ENCODE measurements at places on chromosomes 3 and 15.

GRCh38 chr15:57364282-57365007 is 11.9 kb upstream of the CGNL1 start:
- DNase-seq = no peak

GRCh38 chr3:66220066-66220465 is 735 bp upstream of the SLC25A26 start:
- DNase-seq = no peak

GRCh38 chr15:80640531-80641121 is 54.5 kb upstream of the ABHD17C start:
- DNase-seq = no peak

DNA sequence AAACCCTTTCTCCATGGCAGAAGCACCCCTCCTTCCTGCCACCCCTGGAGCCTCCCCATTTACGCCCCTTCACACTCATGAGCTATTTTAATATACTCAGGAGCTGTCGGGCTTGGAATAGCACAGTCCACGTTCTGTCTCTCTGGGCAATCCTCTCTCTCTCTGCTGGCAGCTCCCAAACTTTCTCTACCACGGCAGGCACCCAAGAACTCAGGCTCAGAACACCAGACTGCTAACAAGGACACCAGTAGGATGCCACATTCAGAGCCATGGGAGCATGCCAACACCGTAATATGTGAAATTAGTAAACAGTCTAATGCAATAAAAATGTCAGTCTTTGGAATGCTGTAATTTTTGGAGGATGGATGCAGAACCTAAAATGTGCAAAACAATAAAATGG is 19.3 kb downstream of the TNFAIP8L3 start:
- DNase-seq = no peak

DNA sequence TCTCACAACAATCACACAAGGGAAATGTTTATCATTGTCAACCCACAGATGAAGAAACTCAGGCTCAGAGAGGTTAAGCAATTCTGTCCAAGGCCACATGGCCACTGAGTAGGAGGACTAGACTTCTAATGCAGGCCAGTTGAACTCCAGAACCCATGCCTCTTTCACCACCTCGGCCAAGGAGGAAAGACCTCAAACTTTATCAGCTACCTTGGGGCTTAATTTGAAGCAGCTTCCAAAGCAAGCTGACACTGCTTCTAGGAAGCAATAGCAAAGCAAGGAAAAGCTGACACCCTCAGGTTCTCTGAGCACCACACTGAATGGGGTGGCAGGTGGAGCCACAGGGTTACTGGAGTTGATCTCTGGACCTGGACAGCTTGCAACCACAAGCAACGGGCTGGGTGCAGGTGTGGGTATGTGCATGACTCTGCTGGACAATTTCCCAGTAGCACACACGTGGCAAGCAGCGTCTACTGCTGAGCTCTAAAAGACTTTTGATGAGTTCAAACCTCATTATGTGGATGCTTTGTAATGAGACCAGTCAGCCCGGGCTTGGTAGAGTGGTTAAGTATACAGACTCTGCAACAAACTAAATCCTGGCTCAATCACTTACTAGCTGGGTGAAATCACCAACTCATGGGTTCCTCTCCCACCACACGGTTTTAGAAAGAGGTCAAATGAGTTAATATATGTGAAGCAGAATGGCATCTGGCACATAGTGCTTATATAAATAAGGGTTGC is 23.1 kb downstream of the CCNL1 start:
- DNase-seq = peak; percentile 55

- DNase-seq = no peak
Measured at GRCh38 chr15:68677996-68678395, 99.2 kb downstream of the CORO2B start.

DNA sequence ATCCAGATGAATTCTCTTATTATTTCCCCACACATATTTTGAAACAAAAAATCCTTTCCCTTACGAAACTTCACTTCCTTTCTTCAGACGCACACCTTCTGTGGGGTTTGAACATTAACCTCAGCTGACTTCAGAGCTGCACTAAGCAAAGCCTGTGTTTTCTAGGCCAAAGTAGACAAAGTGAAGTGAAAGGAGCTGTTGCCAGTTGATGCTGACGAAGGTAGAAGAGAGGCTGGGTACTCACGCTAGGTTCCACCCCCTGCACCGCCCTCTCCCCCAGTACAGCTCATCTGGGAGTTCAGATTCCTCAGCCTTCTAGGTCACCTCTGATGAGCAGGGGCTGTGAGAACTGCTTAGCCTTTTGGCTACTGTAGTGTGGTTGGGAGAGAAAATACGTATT is 24.1 kb downstream of the DUT start:
- peak; percentile 66 for DNase-seq

DNA sequence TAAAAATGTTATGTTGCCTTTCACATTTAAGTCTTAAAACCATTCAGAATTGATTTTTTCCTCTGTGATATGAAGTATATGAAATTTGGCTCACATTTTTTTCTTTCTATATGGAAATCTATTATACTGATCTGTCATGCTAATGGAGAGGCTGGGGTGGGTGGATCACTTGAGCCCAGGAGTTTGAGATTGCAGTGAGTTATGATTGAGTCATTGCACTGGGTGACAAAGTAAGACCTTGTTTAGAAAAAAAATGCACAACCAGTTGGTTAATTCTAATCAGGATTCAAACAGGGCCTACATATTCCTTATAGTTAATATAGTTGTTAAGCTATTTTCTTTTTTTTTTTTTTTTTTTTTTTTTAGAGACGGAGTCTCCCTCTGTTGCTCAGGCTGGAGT is 230.5 kb downstream of the MFSD1 start:
- DNase-seq = no peak

DNA sequence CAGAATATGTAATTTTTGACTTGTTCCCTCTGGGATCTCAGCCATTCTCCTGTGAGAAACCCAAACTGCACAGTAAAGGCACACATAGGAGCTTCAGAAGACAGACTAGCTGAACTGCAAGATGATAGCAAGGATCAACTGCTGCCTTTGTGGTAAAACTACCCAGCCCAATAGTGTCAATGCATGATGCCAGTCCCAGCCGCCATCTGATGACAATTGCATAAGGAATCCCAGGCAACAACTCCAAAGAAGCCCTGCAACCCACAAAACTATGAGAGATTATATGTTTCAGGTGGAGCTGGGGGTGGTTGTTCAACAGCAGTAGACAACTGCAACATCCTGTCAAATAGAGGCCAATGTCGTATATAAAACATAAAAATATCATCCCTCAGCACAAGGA is 192.4 kb upstream of the ARPP21 start:
- DNase-seq = no peak

DNA sequence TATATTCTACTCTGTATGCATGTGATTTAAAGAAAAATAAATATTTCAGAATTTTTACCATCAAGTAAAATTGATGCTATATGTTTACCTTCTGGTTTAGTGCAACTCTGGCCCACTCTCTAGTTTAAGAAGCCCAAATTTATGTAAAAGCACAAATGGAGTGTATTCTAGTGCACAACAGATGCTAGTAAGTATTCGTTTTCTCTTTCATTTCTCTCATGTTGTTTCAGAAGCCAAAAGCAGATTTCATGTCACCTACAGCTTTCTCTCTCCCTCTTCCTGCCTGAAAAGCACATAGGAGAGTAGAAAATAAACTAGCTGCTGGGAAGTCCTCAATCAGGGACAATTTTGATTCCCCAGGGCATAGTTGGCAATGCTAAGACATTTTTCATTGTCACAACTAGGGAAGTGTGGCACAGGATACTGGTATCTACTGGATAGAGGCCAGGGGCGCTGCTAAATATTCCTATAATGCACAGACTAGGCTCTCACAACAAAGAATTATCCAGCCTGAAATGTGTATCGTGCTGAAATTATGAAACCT is 147.4 kb upstream of the ARHGEF26 start:
- DNase-seq = no peak

GRCh38 chr3:191005790-191006189 is 143.3 kb upstream of the GMNC start:
- no peak for DNase-seq

GRCh38 chr3:64552966-64553365 is 134.8 kb downstream of the ADAMTS9 start:
- DNase-seq = peak; percentile 36

DNA sequence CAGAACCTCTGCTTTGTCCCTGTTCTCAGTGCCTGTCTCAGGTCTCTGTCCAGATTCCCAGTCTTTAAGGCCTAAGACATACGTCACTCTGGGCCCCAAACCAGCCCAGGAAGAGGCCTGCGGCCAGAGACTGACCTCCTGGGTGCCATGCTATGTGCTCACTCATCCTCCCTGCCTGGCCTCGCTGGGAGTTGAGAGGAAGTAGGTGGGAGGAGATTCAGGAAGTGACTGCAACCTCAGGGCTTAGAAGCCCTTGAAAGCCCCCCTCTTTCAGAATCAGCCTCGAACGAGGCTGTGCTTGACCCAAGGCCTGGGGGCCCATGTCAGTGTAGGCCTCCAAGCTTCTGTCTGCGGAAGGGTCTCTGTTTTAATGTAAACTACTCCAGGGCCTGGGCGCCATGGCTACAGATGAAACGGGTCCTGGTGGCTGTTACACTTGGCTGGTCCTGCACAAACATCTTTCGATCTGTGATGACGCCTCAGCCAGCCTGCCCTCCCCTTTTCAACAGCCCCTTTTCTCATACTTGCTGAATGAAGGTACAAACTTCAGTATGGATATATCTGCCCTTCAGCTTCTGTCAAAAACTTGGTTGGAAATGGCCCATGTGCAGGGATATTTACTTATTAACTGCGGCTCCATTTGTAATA is 11.7 kb downstream of the RASGRF1 start:
- no peak for DNase-seq

GRCh38 chr3:110754212-110754916 is 317.3 kb upstream of the NECTIN3 start:
- DNase-seq = no peak

- no peak for DNase-seq
Measured at GRCh38 chr3:69881756-69882428, 117.6 kb upstream of the SAMMSON start.

GRCh38 chr3:84175449-84175848 is 783.3 kb upstream of the CADM2 start:
- DNase-seq = no peak

DNA sequence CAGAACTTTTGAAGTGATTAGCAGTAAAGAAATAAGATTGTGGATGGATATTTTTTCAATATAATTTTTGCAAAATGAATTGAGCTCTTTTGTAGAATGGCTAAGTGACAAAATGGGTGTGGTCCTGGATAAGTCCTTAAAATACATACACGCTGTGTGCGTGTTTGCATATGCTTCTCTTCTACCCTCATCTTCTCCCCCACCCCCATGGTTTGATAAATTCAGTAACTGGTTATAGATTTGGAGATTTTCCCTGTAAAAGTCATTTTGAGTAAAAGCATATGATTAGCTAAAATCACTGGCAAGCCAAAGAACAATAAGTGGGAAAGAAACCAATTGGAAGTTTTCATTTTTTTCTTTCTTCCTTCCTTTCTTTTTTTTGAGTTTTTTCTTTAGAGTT is 453.9 kb upstream of the MDFIC2 start:
- no peak for DNase-seq

DNA sequence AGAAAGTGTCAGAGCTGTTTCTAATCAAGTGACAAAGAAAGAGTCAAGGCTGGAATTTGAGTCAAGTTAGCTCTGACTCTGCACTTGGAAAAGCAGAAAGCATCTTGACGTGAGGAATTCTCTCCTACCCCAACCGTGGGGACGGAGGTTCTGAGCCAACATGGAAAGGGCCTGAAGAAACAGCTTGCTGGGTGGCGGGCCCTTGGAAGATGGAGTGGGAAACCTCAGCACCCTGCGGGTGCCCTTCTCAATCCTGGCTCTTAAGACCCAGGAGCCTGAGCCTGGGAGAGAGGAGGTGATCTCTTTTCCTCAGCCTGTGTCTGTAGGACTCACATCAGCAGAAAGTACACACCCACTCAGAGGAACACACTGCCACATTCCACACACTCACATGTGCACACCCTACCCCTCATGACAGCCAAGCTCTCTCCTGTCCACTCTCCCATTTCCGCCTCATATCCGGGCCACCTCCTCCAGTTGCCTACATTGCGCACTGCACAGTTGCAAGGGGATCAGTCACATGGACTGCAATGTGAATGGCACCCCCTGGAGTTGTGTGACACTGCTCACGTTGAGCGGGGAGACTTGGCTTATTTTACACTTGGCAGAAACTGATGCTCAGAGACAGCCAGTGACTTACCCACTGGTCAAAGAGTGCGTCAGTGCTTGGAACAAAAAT is 101.5 kb upstream of the SLC6A6 start:
- DNase-seq = peak; percentile 6

DNA sequence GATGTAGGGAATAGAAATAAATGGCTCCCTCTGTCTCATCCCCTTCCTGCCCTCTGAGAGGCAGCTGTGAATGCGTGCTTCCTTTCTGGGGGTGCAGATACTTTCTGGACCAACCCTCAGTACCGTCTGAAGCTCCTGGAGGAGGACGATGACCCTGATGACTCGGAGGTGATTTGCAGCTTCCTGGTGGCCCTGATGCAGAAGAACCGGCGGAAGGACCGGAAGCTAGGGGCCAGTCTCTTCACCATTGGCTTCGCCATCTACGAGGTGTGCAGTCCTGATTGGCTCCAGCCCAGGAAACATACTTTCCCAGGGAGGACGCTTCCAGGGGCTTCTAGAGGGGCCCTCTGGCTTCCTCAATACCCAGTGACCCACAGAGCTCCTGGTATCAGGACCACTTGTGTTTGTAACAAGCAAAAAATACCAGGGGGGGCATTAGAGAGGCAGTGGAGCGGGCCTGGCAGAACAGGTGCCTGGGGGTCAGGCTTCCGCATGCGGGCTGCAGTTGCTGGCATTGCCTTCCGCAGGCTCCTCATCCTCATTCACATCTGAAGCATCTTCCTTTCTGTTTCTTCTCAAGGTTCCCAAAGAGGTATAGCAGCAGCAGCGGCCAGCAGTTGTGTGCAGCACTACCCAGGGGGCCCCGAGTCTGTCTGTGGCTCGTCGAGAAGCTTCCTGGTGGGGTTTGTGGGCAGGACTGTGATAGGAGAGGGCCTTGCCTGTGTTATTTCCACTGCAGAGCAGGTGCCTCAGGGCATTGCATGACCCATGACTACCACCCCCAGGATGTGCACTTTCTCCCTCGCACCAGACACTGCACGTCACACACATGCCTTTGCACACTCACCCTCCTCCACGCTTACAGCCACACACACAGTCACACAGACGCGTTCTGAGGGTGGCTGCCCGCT is 42.5 kb downstream of the CAPN3 start:
- DNase-seq = no peak

DNA sequence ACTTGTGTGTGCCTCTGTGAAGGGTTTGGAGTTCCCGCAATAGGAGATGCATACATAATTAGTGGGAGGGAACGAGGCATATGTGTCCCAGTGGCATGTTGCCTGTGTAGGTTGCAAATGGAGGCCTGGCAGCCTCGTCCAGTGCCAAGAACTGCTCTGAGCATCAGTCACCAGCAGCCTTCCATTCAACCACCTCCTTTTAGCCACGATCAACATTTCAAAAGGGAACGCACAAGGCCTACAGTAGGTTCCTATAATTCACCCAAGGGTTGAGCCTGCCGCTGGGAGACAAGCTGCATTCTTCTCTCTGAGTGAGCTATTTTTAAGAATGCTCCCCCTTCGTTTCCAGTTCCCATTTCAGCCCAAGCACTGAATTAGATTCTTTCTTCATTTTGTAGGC is 78.8 kb upstream of the CTNNB1 start:
- no peak for DNase-seq
